RPMI8226 (cell line): ENCODE measurements at places on chromosomes 2 and 18.

- no peak for DNase-seq
Observed at GRCh38 chr2:47528874-47529273, 125.9 kb downstream of the MSH2 start.

GRCh38 chr2:11004199-11004598, 92.5 kb downstream of the KCNF1 start:
- DNase-seq = peak; percentile 15

- no peak for DNase-seq
Observed at GRCh38 chr18:62060820-62061219, 126.0 kb downstream of the PIGN start.

- no peak for DNase-seq
Observed at GRCh38 chr2:241615041-241615440, 21.9 kb downstream of the THAP4 start.

DNA sequence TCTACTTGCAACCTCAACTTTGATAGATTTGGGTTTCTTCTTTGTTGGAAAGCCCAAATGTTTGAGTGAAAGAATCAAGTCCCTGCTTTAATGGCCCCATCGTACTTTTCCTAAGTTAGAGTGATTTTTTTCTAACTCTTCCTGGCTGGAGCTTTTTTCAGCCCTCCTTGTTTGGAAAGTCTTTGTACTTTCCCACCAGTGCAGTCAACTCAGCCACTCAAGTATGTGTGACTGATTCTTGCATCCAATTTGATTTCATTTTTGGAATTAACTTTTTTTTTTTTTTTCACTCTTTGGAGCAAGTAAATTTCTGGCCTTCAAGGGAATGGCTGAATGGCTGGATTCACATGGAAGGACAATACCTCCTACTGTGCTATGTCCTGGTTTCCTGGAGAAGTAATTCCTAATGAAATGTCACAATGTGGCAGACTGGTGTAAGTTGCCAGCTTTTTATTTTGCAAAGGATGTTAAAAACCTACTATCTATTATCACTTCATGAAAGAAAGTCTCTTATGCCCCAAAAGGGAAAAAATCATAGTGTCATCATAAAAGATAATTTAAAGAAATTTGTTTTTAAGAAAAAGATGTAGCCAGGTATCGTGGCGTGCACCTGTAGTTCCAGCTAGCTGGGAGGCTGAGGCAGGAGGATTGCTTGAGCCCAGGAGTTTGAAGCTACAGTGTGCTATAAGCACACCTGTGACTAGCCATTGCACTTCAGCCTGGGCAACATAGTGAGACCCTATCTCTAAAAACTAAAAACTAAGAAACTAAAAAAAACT, 76.0 kb upstream of the ZFP36L2 start:
- DNase-seq = no peak

- DNase-seq = no peak
Observed at GRCh38 chr2:165820296-165820695, 26.2 kb upstream of the GALNT3 start.

DNA sequence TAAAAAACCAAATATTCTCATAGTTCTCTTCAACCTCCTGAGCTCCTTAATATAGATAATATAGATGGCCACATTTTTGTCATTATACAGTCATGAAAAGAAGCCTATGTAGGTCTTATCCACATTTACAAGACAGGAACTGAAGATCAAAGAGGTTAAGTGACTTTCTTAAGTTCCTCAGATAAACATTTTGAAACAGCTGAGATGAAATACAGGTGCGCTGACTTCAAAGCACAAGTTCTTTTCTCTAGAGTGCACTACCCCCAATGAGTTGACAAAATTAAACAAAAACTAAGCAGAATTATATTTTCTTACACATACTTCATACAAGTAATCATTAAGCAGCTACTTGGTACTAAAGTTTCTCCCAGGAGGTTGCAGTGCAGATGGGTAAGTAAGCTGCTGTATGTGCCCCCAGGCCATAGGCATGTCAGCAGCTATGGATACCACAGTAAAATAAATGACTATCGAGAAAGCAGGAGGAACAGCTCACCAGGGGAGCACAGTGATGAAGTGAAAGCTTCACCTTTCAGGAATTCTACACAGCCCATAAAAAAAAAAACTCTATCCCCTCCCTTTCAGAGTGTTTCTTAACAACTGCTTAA, 199.8 kb downstream of the DPP10 start:
- DNase-seq = no peak

DNA sequence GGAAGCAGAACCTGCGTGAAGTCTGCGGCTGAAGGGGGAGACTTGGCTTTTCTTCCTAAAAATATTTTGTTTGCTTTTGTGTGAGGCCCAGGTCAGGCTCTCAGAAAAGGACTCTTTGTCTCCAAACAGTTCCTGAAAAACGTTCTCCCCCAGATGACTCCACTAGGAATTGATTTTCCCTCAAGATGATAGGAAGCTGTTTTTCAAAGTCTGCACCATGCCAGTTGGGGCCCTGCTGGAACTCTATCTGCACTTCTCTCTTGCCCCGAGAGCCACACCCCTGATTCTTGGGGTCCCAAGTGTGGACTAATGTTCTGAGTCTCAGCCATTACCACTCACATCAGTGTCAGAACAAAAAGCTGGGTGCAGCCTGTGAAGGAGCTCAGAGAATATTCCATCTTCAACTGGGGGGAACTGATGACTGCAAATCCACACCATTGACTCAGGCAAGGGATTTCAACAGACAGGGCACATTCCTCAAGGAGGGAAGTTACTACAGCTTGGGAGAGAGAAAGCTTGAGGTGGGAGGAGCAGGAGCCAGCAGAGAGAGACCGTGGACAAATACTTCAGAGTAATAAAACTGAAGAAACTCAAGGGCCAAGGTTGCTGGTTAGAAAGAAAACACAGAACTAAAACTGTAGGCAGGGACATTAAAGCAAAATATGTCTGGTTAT, 768.3 kb downstream of the RNF144A start:
- no peak for DNase-seq

DNA sequence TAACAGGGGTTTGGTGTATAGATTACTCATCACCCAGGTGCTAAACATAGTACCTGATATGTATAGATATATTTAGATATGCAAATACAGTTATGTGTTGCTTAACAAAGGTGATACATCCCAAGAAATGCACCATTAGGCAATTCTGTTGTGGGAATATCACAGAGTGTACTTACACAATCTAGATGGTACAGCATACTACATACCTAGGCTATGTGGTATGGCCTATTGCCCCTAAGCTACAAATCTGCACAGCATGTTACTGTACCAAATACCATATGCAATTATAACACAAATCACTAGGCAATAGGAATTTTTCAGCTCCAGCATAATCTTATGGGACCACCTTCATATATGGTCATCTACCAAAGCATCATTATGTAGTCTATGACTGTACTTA, 43.5 kb upstream of the NPAS2 start:
- DNase-seq = no peak

GRCh38 chr2:30224151-30224550, 7.2 kb upstream of the LBH start:
- no peak for DNase-seq

DNA sequence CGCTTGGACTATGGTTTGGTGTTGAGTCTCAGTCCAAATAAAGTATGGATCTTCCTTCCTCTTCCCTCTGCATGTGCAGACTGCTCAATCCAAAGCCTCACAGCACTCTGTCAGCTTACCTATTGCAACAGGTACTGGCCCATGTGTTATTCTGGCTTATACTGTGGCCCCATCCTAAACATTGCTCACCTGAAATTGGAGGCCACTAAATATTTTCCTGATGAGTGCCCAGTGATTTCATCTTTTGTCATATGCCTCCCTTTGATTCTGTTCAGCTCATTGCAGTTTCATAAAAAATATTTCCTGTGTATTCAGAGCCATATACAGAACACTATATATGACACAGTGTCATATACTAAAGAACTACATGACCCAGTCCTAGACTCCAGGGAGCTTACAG, 86.3 kb upstream of the FAM136A start:
- DNase-seq = no peak

DNA sequence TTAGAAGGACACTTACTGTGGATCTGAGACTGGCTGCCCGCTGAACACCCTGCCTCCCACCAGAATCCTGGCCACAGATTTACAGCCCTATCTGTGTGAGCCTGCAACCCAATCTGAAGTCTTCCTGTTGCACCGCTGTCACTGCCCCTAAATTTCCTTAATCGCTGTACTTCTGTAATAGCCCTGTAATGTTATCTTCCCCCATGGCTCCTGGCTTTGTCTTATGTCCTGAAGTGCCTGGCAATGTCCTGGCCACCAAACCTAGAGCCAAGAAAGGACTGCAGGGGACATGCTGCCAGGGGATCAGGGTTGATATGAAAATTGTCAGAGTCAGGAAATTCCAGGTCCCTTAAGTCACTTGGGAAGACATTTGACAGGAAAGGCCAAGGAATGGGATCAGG, 52.7 kb downstream of the FHOD3 start:
- DNase-seq = no peak

DNA sequence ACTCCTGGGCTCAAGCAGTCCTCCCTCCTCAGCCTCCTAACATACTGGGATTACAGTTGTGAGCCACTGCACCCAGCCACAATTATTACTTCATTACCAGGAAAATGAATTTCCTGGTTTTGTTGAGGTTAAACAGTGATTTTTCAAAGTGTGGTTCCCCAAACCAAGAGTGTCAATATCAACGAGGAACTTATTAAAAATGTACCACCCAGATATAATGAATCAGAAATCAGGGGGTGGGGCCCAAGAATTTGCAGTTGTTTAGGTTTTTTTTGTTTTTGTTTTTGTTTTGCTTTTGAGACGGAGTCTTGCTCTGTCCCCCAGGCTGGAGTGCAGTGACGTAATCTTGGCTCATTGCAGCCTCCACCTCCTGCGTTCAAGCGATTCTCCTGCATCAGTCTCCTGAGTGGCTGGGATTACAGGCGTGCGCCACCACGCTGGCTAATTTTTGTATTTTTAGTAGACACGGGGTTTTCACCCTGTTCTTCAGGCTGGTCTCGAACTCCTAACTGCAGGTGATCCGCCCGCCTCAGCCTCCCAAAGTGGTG, 94.1 kb downstream of the WDSUB1 start:
- no peak for DNase-seq

- DNase-seq = no peak
Observed at GRCh38 chr2:20539133-20539719, 92.4 kb downstream of the RHOB start.

GRCh38 chr2:134408386-134408785, 154.5 kb downstream of the MGAT5 start:
- DNase-seq = no peak

GRCh38 chr18:80200171-80200931, 47.0 kb downstream of the PARD6G start:
- DNase-seq = peak; percentile 70

DNA sequence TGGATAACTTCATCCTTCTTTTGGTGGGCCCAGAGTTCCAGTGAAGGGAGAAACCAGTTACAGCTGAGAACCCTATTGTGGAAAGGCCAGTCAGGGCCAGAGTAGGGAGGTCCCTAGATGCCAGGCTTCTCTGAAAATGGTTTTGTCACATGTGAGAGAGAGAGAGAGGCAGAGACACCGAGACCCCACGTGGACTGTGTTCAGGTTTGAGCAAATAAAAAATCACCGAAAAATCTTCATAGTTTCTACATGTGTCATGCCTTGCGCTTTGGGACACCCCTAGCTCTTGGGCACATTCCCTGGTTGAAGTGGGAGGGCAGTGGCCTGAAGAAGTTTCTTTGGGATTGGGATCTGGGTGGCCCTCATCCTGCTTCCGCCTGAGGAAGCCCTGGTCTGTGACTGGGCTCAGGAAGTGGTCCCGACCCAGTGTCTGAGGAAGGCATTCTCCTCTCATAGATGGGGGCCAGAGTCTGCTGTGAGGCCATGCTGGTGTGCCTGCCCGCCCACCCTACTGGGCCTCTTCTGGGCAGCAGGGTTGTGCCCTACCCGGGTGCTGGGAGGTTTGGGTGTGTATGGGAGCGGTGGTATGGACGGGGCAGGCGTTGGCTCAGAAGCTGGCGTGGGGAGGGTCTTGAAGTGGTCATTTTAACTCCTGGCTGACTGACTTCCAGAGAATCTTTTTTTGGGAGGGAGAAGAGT, 16.1 kb downstream of the NCK2 start:
- DNase-seq = no peak

- DNase-seq = peak; percentile 67
Observed at GRCh38 chr2:178280244-178280852, 86.0 kb downstream of the OSBPL6 start.

- DNase-seq = no peak
Observed at GRCh38 chr2:74186038-74186437, 7.4 kb upstream of the MOB1A start.

DNA sequence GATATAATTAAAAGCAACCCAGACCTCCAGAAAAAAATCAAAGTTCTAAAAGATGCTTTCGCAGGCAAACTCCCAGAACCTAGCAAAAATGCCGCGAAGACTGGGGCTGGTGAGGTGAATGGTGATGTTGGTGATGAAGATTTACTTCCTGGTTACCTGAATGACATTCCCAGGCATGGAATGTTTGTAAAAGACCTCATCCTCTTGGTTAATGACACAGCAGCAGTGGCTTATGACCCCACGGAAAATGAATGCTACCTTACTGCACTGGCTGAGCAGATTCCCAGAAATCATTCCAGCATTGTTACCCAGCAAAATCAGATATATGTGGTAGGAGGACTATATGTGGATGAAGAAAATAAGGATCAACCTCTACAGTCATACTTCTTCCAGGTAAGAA, 994 bp downstream of the KLHL41 start:
- no peak for DNase-seq

GRCh38 chr2:224517963-224518362, 67.2 kb downstream of the CUL3 start:
- DNase-seq = no peak

DNA sequence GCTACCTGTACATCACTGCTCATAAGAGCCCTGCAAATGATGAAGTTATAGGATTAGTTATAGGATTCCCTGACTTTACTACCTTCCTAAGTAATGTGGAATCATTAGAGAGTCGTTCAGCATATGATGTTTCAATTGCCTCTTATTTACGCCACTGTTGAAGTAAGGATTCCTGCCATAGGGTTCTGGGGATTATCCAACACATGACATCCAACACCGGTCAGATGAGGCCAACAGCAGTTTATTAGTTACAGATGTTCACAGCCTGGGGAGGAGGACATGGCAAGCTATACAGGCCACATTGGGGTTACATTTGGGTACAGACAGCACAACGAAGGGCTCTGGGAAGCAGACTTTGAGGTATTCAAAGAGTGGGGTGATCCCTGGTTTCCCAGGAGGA, 134.1 kb upstream of the MC4R start:
- DNase-seq = no peak

GRCh38 chr2:74096052-74096451, 51.7 kb downstream of the BOLA3 start:
- DNase-seq = no peak
